ENCODE measurements at places on chromosomes 1 and 21.

GRCh38 chr21:42395905-42396651 lies at the start of gene TMPRSS3:
TMPRSS3 (minus strand) TSS chr21:42396052; CDS start chr21:42395417, 635 bp downstream.
- DNase-seq, result no peak

GRCh38 chr1:5664906-5665875 lies 327.0 kb downstream of the NPHP4 start:
- DNase-seq, result no peak

- DNase-seq, result peak; percentile 76
These were observed 120.9 kb downstream of the HLX start for GRCh38 chr1:220999872-221000863.

DNA sequence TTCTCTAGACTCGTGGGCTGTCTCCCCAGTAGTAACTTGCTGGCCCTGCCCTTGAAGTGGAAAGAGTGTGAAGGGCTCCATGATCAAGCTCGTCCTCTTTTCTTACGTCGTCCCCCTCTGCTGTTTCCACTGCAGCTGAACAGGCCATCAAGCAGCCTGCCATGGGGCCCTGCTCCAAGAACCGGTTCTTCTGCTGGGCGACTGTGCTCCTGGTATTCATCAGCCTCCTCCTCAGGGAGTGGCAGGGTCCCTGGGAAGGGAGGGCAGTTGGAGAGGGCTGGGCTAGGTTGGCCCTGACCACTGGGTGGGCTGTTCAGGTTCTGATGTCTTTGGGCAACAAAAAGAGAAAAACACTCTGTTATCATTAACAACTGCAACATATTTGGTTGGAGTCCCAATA lies 151.5 kb downstream of the FCRL5 start:
- no peak for DNase-seq

DNA sequence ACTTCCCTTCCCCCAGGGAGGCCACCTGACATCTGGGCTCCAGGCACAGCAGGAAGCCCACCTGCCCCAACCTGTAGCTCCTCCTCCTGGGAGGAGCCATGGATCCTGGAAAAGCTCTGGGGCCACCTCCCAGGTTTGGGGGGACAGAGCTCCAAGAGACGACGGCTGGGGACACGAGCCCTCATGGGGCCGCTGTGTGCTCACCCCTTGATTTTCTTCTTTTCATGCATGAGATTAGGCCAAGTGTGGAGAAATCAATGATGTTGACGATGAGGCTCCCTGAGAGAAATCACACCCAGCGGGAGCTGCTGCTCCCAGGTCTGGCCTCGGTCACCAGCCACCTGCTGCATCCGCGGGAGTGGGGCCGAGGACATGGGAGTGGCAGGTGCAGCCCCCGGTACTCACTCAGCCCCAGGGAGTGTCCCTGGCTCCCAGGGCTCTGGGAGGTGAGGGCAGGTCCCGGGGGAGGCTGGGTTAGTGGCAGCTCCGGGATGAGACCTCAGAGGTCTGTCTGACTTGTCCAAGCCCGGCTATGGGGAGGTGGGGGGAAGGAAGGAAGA lies 8.7 kb downstream of the TNFRSF14 start:
- DNase-seq, result peak; percentile 22

DNA sequence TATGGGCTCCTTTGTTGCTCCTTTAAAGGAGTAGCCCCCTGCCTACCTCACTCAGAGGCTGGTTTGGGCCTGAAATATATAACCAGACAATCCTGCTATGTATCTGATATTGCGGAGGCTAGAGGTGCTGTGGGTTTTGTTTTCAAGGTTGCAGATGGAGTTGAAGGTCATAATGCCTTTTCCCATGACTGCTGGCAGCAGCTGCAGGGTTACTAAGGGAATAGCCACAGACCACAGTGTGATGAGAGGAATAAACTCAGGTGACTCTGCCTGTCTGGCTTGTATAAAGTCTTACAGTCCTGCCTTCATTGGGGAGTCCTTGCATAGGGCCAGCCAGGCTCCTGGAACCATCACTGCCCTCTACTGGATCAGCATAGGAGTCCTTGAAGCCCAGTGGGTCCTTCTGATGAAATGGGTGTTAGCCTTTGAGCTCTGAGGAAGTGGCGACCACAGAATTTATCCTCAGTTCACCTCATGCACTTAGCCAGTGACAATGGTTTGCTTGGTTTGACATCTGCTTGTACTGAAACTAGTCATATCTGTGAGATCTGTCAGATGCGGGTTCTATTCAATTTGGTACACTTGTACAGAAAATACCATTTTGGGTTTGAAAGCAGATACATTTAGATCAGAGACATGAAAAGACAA lies 174.4 kb upstream of the HMCN1 start:
- peak; percentile 53 for DNase-seq

DNA sequence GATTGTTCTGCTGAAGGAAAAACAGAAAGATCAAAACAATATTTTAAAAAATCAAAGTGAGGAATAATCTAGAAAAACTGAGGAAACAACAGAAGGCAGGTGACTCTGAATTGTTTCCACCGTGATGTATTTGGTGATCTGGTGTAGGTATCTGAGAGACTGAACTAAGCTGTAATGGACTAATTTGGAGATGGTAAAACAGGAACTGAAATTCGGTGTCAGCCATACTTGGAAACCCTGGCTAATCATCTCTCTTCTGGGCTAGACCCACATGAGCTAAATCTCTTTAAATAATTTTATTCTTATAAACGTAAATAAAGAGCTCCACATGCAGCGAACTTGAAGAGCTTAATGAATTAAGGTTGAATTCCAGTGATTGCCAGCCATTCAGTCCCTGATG lies 1226.1 kb downstream of the NCAM2 start:
- no peak for DNase-seq

DNA sequence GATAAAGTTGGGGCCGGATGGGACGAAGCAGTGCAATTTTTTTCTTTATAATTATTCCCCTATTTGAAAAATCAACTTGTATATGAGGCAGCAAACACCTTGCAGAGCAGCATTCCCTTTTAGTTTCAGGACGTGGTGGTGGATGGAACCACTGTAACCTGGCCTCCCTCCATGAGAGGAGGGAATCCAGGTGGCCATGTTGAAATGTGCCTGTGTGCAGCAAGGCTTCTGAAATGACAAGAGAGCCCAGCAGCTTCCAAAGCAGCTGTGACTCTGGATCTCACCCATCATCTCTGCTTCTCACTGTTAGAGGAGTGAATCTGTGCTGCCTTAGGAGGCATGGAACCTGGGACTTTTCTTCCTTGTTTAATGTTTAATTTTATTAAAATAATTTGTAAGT lies 42.3 kb downstream of the NFIA start:
- no peak for DNase-seq

GRCh38 chr1:230109895-230110667 lies 43.0 kb downstream of the GALNT2 start:
- DNase-seq, result no peak

- DNase-seq, result no peak
These were observed 73.9 kb downstream of the KLHDC7A start for GRCh38 chr1:18554597-18554996.

DNA sequence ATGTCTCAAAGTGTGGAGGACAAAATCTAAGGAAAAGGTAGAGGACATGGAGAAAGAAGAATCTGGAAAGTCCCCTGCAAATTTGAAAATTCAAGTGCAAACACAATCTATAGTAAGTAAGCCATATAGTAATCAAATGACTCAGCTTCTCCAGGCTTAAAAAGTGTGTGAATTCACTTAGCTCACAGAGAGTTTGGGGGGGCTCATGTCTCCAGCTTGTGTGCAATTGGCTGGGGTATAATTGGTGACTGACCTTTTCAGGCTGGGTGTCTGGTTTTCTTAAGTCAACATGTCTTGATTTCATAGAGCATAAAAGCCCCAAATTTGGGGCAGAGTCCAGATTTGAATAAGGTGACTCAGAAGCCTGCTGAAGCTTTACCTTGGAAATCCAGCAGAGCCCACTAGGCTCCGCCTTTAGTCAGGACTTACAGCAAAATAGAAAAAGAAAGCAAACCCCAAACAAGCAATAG lies 8.6 kb downstream of the CLDN14 start:
- no peak for DNase-seq

DNA sequence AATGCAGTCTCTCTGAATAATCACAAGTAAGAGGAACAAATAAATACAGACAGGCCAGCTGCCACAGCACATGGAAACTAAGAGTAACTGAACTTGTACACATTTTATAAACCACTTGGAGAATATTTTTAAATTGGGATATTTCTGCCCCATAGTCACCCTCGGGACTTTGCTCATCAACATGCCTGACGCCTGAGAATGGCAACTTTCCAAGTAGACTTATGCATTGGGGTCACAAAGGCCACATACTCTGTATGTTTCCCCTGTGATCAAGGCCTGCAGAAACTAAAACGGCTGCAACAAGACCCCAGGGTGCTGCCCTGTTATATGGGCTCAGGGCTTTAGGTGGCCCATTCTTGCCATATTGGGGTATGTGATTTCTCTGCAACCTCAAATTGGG lies 38.3 kb upstream of the GJA5 start:
- peak; percentile 60 for DNase-seq

GRCh38 chr1:201941420-201942128 lies 4.8 kb downstream of the LMOD1 start:
- DNase-seq, result peak; percentile 69

- DNase-seq, result peak; percentile 36
These were observed 1.3 kb downstream of the NTNG1 start for GRCh38 chr1:107142140-107142542.

DNA sequence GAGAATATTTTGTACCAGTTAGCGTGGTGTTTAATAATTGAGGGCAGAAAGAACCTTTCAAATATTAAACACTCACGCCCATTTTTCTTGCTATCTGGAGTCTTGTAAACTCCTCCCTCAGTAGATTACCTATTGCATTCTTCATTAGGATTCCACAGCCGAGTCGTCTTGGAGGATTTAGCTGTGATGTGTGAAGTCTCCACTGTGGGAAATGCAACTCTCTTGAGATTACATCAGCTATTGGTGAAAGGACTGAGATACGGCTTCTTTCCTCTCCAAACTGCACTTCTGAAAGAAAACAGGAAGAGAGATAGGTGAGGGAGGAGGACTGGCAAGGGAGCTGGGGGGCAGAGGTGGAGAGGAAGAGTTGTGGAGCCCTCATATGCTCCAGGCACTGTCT lies 36.1 kb downstream of the ACTA1 start:
- peak; percentile 12 for DNase-seq

GRCh38 chr1:42922687-42923366 lies 35.8 kb downstream of the SLC2A1 start:
- DNase-seq, result peak; percentile 73

DNA sequence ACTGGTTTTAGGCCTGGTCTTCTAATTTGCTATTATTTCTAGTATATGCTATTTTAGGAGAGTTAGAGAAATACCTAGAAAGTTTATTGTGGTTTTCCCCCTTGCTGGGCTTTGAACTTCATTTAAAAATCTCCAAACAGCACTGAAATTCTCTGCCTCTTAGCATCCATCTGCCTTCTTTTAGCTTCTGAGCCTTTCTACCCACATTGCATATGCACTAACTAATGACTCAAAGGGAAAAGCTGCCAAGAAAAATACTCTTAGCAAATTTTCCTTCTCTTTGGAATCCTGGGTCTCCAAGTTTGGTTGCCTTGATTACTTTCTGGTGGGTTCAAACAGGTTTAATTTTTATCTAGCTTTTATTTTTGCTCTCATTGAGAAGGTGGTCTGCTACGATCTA lies 408.4 kb upstream of the PTBP2 start:
- no peak for DNase-seq

DNA sequence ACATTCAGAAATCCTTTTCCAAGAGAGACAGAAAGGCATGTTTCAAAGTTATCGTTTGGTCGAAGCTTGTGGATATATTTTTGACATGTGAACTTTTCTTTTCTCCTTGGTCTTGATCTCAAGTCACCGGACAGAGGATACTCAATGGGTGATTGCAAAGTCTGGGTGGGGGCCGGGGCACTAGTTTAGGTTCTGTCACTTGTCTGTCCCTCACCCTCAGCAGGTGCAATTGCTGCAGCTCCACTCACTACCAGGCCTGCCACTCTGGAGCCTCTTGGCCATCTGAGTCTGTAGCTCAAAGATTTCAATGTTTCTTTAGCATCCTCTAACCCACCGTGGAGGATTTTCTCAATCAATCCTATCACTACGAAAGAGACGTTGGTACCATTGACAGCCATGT lies 246.0 kb upstream of the C1orf174 start:
- no peak for DNase-seq

GRCh38 chr1:42167611-42168390 lies 3.3 kb upstream of the GUCA2A start:
- DNase-seq, result no peak

Measured in D341Med (cell line).